ENCODE measurements at places on chromosomes 7 and 10.

DNA sequence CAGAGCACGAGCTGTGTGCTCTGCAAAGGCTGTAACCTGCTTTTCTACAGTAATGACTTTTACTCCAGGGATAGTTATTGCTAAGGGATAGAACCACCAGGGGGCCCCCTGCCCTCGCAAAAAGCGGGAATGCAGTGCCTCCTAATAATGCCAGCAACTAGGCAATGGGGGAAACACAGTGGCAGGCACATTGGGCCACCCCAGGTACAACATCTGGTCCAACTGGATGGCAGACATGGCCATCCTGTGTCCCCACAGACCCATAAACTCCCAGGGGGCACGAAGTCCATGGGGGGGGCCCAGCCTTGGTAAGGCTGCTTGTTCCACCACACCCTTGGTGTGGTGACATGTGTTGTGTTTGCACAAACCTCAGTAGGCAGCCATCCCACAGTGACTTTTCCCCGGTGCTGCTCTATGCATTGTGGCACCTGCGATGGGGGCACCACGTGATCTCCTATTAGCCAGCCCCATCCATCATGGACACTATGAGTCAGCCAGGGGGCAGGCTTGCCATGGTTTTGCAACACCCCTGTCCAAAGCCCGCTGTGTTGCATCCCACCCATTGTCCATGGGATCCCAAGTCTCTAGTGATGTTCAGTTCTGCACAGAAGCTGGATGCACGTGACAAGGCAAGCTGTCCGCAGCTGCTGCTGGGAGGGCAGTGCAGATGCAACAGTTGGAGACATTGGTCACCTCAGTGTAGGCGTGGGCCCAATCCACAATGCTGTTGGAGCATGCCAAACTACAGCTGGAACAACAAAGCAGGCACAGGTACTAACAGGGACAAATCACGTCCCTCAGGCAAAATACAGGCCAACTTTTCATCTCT, 84.0 kb downstream of the ANLN start:
- DNase-seq, result no peak

DNA sequence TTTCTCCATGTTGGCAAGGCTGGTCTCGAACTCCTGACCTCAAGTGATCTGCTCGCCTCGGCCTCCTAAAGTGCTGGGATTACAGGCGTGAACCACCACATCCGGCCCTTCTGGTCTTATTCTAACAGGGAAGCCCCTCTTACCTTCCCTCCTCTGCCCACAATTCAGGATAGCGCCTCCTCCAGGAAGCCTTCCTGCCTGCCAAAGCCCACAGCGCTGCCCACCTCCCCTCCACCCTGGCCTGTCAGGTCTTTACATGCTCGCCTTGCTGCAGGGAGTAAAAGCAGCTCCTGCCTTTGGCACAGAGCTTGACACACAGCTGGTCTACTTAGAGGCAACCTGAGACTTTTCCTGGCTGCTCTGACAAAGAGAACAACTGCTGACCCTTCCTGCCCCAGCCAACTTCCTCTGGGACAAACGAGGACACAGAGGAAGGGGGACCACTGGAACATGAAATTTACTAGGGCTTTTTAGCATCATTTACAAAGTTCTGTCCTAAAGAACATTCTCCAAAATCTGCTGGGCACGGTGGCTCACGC, 13.2 kb downstream of the MLXIPL start:
- no peak for DNase-seq

DNA sequence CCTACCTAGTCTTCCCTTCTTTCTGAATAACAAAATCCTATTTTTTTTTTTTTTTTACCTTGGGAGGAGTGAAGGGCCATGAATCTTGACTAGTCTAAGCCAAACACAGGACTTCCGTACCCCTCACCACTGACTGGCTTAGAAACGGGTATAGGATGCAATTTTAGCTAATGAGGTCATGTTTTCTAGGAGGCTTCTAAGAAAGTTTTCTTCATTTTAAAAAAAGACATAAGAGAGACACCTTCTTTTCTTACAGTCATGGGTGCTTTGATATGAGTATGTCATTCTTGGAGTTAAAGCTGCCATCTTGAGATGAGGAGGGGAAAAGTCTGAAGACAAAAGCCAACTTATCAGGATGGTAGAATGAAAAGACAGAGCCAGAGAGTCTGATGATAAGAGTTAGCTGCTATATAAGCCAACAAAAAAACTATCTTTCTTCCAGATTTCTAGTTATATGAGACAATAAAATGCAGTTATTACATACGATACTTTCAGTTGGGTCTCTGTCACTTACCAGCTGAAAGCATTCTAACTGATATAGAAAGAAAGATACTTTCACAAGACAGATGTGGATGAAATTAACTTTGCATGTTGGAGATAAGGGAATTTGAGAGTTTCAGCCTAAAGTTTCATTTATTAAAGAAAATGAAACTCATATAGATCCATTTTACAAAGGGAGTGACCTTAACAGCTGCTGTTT, 34.0 kb downstream of the ZNF438 start:
- DNase-seq, result no peak

- DNase-seq, result no peak
Measured at GRCh38 chr7:159088016-159088865, 56.4 kb downstream of the VIPR2 start.

- no peak for DNase-seq
Measured at GRCh38 chr7:8433477-8434289, at the start of gene NXPH1. NXPH1 (plus strand) TSS chr7:8433609.

DNA sequence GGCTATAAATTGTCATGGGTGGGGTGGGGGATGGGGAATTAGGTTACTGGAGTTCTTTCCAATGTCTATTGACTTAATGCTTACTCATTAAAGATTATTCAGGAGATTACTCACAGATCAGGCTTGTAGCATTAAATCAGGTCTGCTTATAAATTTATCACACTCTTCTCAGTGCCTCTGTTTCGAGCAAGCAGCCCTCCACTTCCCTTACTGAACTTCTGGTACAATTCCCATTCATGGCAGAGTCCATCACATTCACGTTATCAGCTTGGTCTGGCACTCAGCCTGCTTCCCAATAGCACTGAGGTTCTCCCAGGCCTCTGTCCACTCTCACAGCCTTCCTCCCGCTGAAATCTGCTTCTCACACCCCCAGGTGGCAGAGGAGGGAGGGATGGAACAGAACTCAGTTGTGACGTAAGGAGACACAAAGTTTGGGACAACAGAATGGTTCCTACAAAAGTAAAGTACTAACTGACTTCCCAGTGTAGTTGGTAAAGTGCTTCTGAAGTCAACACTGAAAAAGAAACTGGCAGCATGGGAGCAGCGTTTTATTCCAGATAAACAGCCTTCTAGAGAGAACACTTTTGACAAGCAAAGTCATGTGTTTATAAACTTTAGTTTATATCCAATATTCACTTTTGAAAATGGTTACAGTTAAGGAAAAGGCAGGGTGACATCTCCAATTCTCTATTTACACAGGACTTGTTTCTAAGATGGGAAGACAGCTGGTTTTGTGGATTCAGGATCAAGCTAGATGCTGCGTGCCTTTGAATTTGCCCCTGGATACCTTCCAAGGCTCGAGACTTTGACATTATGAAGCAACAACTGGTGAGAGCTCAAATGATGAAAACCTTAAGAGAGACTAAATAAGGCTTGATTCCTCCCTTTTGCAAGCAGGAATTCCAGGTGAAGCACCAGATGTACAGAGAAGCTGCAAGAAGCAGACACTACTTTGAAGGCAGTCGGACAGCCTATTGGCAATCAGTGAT, 81.4 kb downstream of the ATXN7L1 start:
- no peak for DNase-seq

DNA sequence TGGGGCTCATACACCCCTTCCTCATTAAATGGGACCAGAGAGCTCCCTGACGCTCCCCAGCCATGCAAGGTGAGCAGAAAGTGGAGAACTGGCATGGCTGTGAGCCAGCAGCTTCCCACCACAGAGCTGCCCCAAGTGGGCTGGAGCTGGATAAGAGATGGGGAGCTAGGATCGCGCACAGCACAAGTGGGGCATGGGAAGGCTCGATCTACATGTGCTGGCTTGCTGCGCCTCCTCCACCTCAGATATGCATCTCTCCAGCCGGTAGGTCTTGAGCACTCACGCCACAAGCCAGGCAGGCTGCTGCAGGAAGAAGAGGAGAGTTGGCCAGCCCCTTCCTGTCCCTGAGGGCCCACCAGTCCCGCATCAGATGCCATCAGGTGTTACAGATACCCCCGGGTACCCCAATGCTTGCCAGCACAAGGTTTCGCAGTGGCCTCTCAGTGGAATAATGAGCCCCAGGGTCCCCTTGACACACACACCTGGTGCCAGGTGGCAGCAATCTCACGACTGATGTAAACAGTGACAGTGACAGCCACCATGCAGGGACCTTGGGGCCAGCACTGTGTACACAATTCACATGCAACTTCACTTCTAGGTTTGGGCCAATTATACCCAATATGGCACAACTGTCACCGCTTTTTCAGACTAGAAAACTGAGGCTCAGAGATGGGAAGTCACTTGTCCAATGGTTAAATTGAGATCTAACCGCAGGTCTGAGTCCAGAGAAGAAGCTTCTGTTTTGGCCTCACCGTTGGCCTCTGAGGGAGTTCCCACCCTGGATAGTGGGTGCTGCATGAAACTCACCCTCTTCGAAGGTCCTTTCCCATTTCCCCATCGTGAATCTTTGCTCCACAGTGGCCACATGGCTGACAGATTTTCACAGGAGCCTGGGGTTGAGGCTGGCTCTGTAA, 79.3 kb downstream of the OAT start:
- no peak for DNase-seq

- no peak for DNase-seq
Measured at GRCh38 chr7:65798111-65799075, 74.5 kb upstream of the VKORC1L1 start.

GRCh38 chr10:102870221-102870620, 951 bp downstream of the AS3MT start:
- no peak for DNase-seq

GRCh38 chr10:46062723-46063428, 16.8 kb upstream of the MSMB start:
- no peak for DNase-seq

DNA sequence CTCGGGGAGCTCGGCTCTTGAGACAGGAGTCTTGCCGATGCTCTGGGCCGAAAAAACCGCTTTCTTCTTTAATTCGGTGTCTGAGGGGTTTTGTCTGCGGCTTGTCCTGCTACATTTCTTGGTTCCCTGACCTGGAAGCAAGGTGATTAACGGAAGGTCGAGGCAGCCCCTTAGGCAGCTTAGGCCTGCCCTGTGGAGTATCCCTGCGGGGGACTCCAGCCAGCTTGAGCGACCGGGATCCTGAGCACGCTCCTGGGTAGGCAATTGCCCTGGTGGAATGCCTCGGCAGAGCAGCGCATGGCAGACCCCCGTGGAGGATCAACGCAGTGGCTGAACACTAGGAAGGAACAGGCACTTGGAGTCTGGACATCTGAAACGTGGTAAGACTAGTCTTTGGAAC, 30.5 kb upstream of the GHITM start:
- no peak for DNase-seq

Measured in activated naive CD4-positive, alpha-beta T cell (primary cell).